ENCODE measurements at places on chromosomes 4 and X. TPM values are rescaled to one million over a fixed set of nuclear protein-coding genes. Genes with fewer than 3 reads are reported as not detected.

The NR3C2 gene
- total RNA-seq, result 0.32 TPM

The HS6ST2 gene
- 0.30 TPM for total RNA-seq

The UGT2B11 gene
- not detected for total RNA-seq

The NUDT11 gene
- 6.1 TPM for total RNA-seq

The MTM1 gene
- 25.2 TPM for total RNA-seq

The CPXCR1 gene
- not detected for total RNA-seq

The HAND2 gene
- not detected for total RNA-seq

The ODAPH gene
- not detected for total RNA-seq

The ARAP2 gene
- total RNA-seq, result 29.5 TPM

The WDFY3 gene
- total RNA-seq, result 0.48 TPM
